Colonic mucosa (tissue), 4 donors: ENCODE measurements at places on chromosomes 2 and 18.

DNA sequence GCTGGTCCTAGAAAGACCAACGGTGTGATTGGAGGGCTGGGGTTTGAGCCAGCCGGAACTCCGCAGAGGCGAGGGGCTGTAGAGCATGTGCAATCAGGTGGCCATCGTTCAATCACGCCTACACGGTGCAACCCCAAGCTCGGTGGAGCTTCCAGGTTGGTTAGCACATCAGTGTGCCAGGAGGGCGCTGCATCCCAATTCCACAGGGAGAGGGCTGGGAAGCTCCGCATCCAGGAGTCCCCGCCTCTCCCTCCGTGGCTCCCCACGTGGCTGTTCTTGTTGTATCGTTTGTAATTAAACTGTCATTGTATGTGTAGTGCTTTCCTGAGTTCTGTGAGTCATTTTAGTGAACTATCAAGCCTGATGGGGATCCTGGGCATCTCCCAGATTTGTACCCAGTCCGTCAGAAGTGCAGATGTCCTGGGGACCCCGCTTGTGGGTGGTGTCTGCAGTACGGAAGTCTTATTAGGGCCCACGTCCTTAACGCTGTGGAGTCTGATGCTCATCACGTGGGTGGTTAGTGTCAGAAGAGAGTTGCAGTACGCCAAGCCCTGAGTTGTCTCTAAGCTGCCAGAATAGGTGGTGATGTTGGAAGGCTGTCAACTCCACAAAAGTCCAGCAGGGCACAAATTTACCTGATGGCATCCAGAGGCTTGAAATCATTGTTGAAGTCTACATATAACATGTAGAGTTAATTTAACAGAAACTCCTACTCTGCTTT, 20.6 kb upstream of the AMMECR1L start:
- no peak for DNase-seq

- DNase-seq: no peak
Observed at GRCh38 chr2:49369101-49369500, 214.8 kb upstream of the FSHR start.

DNA sequence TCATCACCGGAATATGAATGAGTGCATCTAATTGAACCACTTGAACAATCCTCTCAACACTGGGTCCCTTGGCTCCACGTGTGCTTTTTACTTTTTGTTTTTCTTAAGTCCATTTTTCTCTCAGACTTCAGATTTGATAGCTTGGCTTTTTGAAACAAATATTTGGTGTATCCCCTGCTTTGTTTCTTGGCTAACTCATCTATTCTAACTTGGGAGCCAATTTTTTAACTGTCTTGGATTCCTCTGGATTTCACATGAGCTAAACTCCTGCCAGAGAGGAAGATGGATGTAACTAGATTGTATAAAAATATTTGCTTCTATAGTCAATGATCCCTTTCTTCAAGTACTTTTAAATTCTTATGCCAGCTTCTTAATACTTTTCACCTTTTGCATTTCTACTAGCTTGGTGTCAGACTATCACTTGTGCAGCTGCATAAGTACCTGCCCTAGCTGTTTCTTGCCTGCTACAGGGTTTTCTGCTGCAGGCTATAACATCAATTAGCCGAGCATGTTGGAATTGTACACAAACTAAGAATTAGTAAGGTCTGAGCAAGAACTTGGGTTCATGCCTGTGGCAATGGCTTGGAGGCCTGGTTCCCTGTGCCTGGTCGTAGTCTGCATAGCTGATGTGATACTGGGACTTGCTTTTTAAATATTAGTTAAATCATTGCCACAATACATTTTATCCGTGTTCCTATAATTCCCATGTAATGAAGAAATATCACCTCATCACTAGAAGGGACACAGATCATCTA, 281.5 kb downstream of the EN1 start:
- no peak for DNase-seq

GRCh38 chr2:95025406-95026319, at the start of gene MAL:
Gene MAL (plus strand): TSS chr2:95025708. CDS start chr2:95025793, 85 bp downstream.
- DNase-seq: no peak

DNA sequence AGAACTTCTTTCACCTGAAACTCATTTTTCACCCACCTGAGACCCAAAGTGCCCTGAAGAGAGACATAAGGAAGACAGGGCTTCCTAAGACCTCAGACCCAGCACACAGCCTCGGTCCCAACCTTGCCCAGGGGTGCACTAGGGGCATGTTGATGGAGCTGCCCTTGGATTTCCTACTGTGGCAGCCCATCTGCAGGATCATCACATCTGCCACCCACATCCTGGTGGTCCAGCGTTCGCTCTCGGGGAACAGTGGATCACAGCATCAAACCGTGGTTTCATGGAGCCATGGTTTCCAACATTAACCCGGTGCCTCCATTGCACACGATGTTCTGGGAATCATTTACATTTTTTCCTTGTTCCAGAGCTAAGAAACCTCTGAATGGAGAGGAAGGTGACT, 186.4 kb downstream of the TFCP2L1 start:
- no peak for DNase-seq

DNA sequence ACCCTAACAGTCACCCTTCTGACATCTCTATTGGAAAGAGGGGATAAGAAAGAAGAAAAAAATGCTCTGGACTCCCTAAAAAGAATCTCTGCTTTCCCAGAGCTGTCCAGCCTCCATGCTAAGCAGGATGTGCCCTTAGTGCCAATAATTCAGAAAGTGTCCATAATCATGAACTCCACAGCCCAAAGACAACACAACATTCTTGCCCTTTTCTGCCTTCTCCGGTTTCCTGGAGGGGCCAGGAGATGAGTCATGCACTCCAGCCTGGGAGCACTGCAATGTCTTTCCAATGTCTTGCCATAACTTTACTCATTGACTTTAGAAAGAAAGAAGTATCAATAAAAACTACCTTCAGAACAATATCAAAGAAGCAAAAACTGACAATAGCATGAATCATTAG, 44.0 kb downstream of the KLF7 start:
- no peak for DNase-seq

- DNase-seq: no peak
Observed at GRCh38 chr2:5942204-5942603, 250.0 kb downstream of the SOX11 start.

DNA sequence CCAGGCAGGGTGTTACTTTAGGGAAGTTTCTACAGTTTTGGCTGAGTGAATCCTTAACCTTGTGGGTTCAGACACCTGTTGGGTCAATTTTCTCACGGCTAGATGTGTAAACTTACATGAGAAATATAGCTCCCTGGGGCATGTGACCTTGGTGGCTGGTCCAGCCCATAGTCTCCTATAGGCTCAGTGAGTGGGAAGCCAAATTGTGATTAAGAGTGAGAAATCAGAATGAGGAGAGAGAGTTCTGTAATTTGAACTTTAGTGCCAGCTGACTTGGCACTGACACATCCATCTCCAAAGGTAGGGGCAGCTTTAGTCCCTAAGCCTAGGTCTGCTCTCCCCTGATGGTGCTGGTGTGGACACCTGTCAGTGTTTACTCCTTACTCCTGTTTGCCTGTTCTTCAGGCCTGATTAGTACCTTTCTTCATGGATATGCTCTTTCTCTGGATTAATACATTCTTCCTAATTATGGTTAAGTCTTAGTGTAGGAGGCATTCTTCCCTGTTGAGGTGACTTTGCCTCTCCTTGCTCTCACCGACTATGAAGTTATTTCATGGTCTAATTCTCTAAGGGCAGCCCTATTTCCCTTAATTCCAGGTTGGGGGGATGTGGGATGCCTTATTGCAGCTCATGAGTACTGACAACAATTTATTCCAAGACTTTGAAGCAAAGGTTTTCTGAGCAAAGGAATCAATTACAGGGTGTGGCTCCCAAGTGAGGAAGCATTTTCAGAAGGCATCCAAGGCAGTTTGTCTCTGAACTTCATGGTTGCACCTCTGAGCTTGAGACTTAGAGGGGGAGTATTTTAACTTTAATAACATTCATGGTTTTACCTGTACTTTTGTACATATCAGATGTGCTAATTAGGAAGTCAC, 177.3 kb downstream of the DYSF start:
- DNase-seq: no peak

DNA sequence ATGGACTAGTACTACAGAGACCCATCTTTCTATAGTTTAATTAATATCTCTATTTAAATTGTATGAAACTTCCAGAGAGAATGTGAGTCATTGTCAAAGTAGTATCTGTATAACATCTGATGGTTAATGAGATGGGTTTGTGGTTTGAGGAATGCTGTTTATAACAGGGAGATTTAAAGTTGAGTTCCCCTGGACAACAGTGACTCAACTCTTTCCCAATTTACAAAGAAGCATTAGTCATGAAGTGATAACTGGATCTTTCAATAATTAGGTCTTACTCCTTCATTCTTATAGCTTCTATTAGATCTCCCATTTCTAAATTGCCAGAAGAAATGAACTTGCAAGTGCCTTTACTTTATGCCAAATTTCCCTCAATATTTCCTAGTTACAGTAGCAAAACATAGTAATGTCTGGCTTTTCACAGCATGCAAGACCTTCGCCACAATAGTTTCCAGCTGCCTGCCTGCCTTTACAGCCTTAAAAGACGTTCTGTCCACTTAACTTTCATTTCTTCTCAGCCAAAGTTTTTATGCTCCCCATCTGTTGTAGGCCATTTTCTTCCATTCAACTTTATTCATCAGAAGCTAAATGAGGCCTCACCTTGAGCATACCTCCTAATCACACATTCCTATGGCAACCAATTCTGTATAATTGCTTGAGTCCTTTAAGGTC, 47.7 kb upstream of the WDR75 start:
- DNase-seq: no peak

DNA sequence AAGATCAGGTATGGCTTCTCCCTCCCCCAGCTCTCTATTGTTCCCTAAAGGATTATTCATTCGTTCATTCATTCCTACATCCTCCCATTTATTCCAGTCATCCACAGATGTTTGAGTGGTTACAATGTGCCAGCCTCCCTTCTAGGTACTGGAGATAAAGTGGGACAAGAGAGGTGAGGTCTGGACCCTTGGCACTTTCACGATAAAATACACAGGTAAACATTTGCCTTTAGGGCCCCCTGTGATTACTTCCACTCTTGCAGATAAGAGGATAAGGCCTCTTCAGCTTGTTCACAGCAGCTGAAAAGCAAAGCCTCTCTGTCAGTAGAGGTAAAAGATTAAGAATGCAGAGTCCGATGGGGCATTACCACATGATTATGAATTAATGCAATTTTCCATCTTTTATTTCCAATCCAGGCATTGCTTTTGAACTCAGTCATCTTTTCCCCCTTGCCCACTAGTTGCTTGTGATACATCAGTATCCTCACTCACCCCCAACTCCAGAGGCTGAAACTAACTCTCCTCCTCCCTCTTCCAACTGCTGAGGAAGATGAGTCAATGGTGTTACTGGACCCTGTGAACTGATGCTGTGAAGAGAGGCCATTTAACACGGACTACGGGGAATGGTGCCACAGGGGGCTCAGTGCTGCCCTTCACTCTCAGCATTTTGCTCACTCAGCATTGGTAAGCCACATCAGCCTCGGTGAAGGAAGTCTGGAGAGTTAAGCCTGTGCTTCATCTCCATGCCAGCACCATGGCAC, 1.1 kb upstream of the DPP4 start:
- no peak for DNase-seq

- DNase-seq: no peak
Observed at GRCh38 chr2:98663511-98664090, 55.2 kb downstream of the UNC50 start.

DNA sequence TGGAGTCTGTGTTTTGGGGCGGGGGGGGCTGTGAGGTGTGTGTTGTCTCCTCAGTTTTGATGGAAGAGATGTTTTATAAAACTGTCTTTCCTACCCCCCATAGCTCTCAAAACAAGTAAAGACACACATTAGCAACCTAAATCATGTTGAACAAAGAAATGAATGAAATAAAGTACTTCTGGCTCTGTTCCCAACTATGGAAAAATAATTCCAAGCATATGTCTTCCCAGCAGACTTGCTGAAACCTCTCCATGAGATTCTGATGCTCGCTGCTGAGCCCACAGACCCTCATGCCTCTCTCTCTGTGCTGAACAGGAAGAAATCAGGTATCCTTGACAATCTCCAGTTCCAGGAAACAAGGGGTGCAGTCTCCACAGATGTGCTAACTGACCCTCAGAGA, 226.7 kb upstream of the KLHL29 start:
- no peak for DNase-seq

DNA sequence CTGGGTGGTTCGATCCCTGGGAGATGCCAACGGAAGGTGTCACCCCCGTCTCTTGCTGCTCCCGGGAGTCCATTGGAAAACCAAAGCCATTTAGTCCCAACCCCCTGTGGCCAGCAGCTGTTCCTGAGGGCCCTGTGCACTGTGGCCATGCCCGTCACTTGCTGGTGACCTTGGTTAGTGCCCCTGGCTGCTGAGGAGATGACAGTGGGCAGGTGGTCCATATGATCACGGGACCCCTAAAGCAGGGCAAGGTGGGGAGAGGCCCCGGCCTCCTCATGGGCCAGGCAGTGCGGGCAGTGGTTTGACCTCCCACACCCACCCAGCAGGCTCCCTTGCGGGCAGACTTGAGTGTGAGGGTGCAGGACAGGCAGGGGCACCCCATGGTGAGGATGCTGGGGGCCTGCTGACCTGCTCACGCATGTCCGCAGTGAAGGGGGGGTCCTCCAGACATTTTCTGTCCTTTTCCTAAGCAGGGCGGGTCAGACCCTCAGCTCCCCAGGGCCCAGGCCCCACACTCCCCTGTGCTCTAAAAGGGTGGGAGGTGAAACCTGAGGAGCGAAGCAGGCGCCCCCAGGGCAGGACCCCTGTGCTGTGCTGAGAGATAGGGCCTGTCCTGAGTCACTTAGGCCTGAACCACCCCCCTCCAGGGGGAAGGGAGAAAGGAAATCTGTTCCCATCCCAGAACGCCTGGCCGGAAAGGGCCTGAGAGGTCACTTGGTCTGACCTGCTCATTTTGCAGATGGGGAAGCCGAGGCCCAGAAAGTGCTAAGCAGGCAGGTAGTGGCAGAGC, 6.8 kb downstream of the ITM2C start:
- DNase-seq: no peak

GRCh38 chr2:238233625-238234024, 6.2 kb downstream of the HES6 start:
- no peak for DNase-seq

GRCh38 chr2:14633061-14633460, 544 bp downstream of the LRATD1 start:
- DNase-seq: peak; percentile 33

GRCh38 chr2:32942793-32943485, 3.8 kb upstream of the LTBP1 start:
- DNase-seq: no peak

DNA sequence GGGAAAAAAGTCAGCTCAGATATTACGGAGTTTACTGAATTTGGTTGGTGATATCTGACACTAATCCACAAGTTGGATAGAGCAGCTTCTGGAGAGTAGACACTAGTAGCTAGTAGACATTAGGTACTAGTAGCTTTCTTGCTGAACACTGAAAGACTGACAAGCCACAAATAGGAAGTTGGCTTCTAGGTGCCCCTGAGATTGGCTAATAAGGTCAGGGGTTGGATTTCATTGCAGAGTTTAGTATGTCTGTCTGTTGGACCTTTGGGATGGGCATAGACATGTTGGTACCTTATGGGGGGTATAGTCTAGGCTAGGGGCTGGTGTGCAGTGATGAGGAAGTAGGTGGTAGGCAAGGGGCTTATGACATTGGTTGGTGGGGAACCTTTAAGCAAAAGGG, 164.9 kb upstream of the LRRTM1 start:
- no peak for DNase-seq
